ENCODE measurements at places on chromosomes 3 and 15.

- no peak for DNase-seq
These were observed 74.5 kb downstream of the NSUN3 start for GRCh38 chr3:94137377-94137776.

GRCh38 chr15:89299896-89300295, 34.7 kb downstream of the POLG start:
- no peak for DNase-seq

DNA sequence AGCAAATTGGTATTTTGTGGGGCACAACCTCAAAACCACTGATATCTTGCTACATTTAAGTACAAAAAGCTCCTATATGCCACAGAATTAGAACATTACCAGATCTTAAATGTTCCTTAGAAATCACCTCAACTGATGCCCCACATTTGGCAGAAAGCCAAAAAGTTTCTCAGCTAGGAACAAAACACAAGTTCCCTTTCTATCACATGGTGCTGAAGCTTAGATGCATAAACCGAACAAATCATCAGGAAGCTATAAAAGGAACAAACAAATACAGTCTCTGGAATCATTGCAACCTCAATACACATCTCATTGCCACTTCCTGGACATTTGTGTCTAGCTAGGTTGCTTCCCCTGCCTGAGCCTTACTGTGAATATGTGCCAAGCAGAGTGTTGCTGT, 492.6 kb downstream of the LPP start:
- peak; percentile 20 for DNase-seq

- no peak for DNase-seq
These were observed 72.9 kb downstream of the NSMCE3 start for GRCh38 chr15:29196722-29197121.

DNA sequence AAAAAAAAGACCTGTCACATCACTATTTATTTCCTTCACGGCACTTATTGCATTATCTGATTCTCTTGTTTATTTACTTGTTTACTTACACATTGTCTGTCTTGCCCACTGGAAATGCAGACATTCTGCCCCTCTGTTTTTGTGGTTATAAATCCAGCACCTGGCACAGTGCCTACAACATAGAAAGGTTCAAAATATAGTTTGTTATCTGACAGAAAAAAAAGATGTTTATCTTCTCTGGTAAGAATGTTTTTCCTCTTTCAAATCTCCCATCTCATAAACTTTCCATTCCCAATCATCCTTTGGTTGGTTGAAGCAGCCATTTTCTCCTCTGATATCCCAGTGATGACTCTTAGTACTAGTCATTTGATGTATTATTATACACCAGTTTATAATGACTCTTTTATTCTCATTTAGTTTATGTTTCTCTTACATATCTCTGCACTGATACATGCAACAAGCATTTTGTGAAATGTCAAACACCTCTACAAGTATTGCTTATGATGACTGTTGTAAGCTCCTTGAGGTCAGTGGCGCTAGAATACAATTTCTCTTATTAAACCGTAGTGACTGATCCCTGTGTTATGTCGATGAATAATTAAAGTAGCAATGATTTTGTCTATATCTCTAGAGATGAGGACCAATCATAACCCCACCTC, 398.4 kb upstream of the TBL1XR1 start:
- no peak for DNase-seq

GRCh38 chr3:20055842-20056241, 15.6 kb downstream of the KAT2B start:
- DNase-seq: no peak

GRCh38 chr3:180250172-180250571, 213.4 kb upstream of the PEX5L start:
- peak; percentile 68 for DNase-seq

Measured in HT1080 (cell line).